ENCODE measurements at places on chromosomes 7 and 10. TPM values are rescaled to one million over a fixed set of nuclear protein-coding genes. Genes with fewer than 3 reads are reported as not detected.

- DNase-seq: no peak
Measured at GRCh38 chr7:151726652-151727578, 150.0 kb downstream of the PRKAG2 start.

The PITX3 gene
- total RNA-seq: not detected

GRCh38 chr7:124459101-124460055 lies 306.2 kb downstream of the GPR37 start:
- DNase-seq: no peak

DNA sequence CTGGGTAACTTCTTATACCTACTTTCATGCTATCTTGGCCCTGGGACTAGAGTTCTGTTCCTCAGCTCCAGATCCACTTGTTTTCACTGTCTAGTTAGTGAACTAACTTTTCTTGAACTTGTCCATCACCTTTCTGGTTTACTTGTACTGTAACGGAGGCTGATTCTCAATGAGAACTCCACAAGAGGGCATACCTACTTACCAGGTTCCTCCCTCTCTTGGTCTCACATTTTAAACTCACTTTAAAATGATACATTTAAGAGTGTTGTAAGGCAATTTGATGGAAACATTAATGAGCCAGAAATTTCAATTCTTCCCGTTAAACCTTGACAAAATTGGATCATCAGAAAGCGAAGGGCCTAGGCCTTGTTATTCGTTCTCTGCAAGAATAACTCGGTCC lies 111.6 kb downstream of the MAGI2 start:
- DNase-seq: no peak

DNA sequence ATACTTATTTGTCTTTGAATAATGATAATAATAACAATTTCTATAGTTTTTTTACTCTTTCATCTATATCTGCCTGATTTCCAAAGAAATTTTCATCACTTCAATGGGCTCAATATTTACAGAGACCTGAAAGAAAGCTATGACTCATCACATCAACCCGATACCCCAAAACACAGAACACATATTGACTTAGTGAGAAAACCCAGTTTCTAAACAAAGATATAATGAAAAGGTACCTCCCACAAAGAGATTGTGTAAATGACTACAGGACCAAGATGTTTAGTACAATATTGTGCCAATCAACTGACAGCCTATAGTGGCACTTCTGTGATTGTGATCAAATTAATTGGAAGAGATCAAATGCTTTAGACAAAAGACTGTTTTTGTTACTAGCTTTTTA lies 133.9 kb downstream of the PCDH15 start:
- DNase-seq: no peak
